ENCODE measurements at places on chromosomes 6 and 20.

- DNase-seq: no peak
Observed at GRCh38 chr20:905396-905961, 10.7 kb downstream of the ANGPT4 start.

GRCh38 chr20:38021087-38021772 lies 12.0 kb downstream of the TTI1 start:
- DNase-seq: no peak

GRCh38 chr6:156639009-156639721 lies 138.0 kb upstream of the ARID1B start:
- no peak for DNase-seq

DNA sequence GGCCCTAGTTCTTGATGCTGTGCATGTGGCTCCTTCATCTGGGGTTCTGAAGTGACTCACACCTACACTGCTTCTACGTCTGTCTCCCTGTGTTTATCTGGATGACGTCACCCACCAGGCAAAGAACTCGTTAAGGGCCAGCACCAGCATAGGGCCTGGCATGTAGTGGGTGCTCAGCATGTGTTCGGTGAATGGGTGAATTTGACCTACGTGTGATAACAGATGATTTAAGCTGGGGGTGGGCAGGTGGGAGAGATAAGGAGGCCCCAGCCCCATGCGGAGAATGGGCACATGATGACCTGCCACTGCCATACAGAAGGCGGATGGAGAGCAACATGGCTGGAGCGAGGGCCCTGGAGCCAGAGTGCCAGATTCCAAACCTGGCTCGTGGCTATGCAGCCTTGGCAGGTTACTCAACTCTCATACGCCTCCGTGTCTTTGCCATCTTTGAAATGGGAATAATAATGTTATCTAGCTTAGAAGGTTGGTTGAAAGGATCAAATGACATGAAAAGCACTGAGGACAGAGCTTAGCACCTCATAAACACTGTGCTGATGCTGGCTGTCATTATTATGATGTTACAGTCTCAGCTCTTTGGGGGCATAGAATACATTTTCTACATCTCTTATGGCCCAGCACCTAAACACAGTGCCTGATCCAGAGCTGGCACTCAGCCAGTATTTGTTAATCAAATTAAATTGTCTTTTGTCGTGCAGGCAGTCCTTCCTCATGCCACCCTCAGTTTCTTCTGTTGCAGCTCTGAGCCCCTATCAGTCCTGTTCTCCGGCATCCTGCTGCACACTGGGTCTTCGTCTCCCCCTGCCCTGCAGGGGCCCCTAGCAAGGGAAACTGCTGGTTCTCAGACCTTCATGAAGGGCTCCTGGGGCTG lies 39.6 kb downstream of the VEGFA start:
- peak; percentile 53 for DNase-seq

- no peak for DNase-seq
Observed at GRCh38 chr6:148596891-148597455, 149.9 kb upstream of the UST start.

DNA sequence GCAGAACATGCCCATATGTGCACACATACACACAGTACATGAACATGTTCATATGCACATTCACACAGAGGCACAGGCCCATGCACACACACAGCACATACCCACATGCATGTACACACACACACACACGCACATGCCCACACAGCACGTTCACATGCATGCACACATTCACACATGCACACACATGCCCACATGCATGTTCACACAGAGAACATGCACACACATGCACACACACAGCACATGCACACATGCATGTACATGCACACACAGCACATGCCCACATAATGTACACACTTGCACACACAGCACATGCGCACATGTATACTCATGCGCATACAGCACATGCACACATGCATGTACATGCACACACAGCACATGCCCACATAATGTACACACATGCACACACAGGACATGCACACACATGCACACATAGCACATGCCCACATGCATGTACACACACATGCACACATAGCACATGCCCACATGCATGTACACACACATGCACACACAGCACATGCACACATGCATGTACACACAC lies 25.9 kb downstream of the RNASET2 start:
- no peak for DNase-seq

GRCh38 chr6:40880906-40881305 lies 158.1 kb downstream of the UNC5CL start:
- DNase-seq: no peak

- DNase-seq: no peak
Observed at GRCh38 chr6:145964948-145965366, 799 bp upstream of the SHPRH start.

DNA sequence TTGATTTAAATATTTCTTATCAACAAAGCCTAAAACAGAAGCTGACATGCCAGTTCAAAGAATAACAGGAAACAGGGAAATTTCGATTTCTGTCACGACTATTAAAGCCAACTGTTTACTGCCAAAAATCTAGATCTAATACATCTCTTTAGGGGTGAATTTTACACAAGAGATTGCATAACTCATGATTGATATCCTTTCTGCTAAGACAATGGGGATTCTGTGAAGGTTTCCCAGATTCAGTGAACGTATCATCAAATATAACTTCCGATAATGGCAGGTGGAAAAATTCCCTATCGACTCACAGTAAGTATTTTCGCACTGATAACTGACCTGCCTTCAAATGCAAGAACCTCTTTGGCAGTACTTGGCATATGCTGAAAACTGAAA lies 42.9 kb downstream of the NHSL1 start:
- DNase-seq: no peak

DNA sequence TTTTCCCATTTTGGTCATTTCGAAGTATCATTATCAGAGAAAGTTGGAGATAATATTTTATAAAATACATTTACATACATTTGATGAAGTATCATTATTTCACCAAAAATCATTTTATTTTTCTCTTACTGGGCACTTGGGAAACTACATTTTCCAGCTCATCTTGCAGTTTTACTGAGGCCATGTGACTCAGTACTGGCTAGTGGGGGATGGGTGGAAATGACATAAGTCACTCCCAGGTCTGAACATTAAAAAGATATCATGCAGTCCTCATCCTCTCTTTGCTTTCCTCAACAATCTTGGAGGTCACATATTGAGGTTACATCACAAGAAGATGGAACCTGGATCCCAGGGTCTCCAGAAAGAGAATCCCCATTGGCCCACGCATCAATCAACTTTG lies 84.1 kb downstream of the CD24 start:
- no peak for DNase-seq

DNA sequence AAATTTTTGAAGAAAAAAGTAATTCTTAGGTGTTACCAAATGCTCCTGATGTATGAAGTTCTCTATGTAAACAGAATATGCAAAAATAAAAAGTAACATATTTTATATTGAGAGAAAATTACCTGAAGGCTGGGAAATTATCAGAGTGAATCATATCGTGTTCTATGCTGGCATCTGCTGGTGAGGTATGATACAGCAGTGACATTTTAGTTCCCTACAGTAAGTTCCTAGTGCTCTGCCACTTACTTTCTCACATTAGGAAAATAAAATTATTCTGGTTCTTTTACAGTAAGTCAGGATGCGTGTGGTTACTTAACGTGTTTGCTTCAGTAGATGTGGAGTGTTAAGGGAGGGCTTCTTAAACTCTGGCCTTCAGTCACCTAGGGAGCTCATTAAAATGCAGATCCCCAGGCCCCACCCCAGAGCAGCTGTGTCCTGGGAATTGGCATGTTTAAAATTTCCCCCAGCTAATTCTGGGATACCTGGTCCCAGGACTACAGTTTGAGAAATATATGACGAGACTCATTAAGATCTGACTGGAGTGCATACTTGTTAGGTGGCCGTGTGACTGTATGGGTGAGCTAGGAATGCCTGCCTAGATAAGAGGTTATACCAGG lies 3.2 kb downstream of the ACTR5 start:
- no peak for DNase-seq

- peak; percentile 55 for DNase-seq
Observed at GRCh38 chr6:27503436-27504030, 30.6 kb upstream of the ZNF184 start.

- DNase-seq: no peak
Observed at GRCh38 chr6:163444077-163444476, 29.6 kb downstream of the QKI start.

DNA sequence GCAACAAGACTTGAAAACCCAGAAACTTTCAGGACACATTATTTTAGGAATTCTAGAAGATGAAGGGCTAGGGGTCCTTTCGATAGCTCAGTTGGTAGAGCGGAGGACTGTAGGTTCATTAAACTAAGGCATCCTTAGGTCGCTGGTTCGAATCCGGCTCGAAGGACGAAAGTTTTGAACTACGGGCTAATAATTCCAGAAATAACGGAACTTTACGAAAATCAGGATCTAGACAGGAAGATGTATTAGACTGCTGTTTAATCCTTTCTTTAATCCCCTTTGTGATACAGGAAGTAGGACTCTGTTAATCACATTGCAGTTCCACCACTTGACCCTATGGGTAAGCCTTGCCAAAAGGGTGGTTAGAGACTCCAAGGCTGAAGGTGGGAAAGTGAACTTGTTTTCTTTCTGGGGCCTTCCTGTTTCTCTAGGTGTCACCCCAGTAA lies 21.2 kb upstream of the ABT1 start:
- no peak for DNase-seq

- DNase-seq: no peak
Observed at GRCh38 chr20:31969991-31970390, 2.0 kb downstream of the XKR7 start.

GRCh38 chr20:1341561-1342265 lies 12.8 kb upstream of the SDCBP2 start:
- no peak for DNase-seq

DNA sequence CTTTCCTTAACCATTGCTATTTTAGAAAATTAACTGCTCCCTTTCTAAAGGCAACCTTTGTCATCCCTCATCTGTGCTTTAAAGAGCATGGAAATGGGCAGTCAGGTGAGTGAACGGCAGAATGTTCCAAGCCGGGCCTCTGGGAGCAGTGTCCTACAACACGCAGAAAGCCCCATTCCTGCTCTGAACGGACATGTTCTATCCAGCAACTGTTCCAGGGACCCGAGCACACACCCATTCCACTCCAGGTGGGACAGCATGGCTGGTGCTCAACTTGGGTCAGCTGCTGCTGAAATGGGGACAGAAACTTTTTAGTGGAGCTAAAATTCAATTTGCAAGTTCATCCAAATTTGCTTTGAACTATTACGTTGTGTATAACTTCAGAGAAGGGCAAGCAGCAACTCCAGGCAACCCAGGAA lies 26.7 kb downstream of the DIDO1 start:
- DNase-seq: no peak

- DNase-seq: no peak
Observed at GRCh38 chr6:19268117-19268516, 569.1 kb upstream of the ID4 start.

GRCh38 chr6:74091136-74091793 lies 395.3 kb downstream of the CD109 start:
- peak; percentile 20 for DNase-seq

DNA sequence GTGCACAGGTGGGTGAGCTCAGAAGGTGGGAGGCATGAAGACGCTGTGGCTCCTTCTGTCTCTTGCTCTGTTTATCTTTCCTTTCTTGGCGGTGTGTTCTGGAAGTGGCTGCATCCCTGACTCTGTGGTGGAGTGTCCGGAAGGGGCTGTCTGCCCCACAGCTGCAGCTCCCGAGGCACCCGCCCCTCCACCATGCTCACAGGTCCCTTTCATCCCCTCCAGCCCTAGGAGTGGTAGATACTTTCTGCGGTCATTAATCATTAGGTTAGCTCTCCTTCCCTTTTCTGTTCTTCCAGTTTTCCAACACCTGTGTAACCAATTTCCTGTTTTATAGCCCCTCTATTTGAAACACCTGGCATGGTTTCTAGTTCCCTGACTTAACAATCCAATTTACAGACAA lies 65.6 kb downstream of the GJA10 start:
- no peak for DNase-seq
